ENCODE measurements at places on chromosomes 7 and 10. TPM values are rescaled to one million over a fixed set of nuclear protein-coding genes. Genes with fewer than 3 reads are reported as not detected.

DNA sequence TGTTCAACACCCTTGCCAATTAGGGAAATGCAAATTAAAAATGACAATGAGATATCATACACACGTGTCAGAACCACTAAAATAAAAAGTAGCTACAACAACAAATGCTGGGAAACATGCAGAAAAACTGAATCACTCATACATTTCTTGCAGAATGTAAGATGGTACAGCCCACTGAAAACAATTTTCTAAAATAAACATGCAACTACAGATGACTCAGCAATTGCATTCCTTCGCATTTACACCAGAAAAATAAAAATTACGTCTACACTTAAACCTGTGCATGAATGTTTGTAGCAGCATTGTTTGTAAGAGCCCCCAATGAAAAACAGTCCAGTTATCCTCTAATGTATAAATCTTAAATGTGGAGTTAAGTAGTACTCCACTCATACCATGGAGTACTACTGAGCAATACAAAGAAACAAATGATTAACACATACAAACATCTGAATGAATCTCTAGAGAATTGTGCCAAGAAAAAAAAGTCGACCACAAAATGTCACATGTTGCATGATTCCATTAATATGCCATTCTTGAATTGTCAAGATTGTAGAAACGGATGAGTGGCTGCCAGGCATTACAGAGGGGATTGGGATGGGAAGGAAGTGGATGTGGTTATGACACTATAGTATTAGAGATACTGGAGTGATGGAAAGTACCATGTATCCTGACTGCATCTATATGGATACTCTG lies 134.6 kb upstream of the NPSR1 start:
- DNase-seq = no peak

DNA sequence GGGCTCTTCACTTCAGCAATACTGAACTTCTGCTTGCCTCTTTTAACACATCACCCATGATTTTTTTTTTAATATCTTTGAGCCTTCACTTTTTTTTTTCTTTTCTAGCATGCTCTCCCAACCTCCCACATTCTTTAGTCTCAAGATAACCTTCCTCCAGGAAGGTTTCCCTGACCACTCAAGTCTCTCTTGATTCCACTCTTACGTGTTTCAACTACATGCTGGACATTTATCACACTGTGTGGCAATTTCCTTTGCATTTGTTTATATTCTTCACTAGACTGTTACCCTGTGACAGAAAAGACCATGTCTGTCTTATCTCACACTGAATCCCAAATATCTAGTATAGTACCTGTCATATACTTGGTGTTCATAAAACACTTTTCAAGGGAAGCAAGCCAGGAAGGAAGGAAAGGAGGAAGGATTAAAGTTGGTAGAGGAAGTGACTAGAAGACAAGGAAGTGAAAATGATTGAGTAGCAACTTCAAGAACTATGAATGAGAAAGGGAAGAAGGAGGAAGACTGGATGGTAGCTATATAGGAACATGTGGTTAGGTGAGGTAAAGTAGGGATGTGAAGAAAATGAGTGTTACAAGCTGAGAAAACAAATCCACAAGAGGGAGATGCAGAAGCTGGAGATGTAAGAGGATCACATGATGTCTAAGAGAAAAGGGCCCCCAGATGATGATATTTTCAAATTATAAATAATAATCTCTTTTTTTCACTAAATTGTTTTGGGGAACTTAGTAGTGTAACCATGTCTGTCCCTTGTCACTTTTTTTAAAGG lies 40.4 kb downstream of the IFIT5 start:
- DNase-seq = no peak

DNA sequence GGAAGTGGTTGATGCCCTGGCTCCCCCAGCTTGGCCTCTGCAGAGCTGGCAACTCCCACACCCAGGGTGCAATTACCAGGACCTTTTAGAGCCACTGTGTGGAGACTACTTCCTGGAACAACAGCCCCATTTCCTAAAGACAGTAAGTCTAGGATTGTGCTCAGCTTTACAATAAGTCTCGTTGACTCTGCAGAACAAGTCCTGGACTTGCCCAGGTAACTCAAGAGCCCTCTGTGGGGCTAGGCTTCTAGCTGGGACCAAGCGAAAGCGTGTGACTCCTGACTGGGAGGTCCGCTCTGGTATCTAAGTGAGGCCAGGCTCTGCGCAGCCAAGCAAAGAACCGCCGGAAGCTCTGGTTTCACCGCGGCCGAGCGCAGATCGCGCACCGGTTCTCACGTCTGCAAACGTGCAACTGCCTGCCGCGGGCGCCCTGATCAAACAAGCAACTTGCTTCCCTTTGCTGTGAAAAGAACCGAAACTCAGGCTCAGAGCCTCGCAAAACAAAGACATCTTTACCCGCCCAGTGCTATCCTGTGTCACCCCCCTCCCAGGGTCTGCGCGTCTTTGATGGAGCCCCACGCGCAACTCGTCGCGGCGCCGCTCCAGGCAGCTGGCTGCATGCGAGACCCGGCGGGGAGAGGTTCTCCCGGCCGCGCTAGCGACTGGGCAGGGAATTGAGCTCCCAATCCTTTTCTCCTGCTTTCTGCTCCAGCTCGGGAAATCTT lies 4.4 kb upstream of the PDLIM1 start:
- DNase-seq = no peak

GRCh38 chr10:26840938-26841732 lies 19.6 kb downstream of the ABI1 start:
- no peak for DNase-seq

Gene CHN2
- not detected for polyA plus RNA-seq
